ENCODE measurements at places on chromosomes 2 and 18.

GRCh38 chr2:71702071-71702970 is 249.0 kb downstream of the DYSF start:
- no peak for DNase-seq

DNA sequence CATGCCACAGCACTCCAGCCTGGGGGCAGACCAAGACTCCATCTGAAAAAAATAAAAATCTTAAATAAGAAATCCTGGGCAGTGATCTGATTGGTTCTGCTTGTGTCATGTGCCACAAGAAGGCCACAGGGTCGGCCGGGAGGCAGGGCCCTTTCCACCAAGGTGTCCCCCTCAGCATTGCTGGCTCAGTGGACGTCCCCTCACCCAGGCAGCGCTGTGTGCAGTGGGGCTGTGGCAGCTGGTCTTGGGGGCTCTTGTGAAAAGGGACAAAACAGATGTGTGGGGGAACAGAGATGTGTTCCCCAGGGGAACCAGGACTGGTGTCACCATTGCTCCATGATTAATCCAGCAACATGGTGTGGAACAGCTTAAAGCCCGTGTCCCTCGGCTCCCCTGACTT is 60.5 kb downstream of the HS6ST1 start:
- no peak for DNase-seq

GRCh38 chr2:15152382-15152781 is 408.8 kb downstream of the NBAS start:
- DNase-seq = no peak

- DNase-seq = no peak
Measured at GRCh38 chr18:72833471-72833870, 34.3 kb downstream of the NETO1 start.

- no peak for DNase-seq
Measured at GRCh38 chr18:26649193-26649543, 100.8 kb upstream of the KCTD1 start.

DNA sequence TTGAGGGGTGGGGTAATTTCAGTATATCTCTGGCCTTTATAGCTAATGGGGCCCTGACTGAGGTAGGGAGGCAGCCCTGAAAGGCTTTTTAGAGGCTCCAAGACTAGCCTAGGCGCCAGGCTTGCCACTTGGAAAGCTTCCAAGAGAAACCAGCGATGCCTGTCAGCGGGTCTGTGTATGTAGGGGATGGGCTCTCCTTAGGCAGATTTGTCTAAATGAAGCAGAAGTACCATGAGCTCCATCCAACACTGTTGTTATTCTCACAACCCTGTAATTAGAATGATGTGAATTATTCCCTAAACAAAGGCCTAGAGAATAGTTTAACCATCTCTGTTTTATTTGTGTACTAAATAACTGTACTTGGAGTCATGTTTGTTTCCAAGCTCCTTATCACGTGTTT is 138.1 kb downstream of the B3GNT2 start:
- no peak for DNase-seq

- DNase-seq = no peak
Measured at GRCh38 chr2:67213270-67213670, 183.9 kb upstream of the ETAA1 start.

DNA sequence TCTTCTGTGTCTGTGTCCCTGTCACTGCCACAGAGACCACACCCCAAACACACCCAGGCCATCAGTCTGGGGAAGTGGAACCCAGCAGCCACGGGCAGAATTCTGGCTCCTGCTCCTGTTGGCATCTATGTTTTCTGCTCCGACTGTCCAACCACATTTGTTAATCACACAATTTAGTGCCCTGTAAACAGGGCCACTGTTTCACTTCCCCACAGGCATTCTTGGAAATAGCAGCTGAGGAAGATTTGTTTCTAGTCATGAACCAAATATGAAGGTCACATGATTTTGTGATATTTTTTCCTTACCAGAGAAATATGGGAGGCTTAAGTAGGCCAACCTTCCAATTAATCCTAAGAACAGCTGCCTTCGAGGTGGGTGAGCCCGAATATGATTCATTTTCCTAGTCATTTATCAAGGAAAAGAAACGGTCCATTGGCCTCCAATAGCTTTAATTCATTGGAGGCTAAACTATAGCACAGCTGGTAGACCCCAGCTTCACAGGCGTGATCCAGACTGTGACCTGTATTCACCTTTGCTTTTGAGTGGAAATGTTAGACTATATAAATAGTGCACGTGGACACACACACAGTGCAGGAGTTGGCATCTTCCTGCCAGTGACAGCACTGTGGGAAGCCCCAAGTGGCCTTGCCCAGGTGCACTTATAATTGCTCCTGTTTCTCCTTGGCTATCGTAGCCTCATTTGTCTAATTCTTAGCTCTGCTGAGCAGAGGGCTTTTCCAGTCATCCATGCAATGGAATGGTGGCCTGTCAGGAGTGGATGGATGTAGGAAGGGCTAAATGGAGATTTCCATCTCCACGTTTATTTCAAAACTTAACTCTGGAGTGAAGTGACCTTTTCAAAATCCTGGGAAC is 267.9 kb downstream of the LPIN1 start:
- no peak for DNase-seq

GRCh38 chr18:49135877-49136276 is 185.1 kb upstream of the SMAD7 start:
- no peak for DNase-seq

DNA sequence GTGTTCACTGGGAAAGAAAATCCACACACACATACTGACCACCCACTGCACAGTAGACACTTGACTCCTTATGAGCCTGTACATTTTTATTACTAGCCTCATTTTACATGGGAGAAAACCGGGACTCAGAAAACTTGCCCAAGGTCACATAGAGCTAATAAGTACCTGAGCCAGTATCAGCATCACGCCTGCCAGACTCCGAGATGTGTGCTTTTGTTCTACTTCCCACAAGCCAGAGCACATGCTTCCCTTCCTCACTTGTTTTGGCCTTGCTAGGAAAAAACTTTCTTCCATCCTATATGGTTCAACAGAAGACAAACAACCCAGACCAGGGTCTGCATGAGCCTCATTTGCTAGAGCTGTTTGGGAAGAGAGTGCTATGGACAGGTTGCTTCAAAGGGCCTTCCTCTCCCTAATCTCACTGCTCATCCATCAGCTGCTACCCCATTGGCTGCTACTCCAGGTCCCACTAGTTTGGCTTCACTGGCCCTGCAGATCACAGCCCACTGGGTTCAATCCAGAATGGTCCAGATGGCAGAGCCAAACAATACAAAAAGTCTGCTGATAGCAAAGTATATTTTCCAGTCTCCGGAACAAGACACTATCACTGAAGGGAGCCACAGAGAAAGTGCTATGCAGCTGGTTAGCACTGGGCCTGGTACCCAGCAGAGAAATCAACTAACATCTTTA is 63.9 kb downstream of the STK39 start:
- DNase-seq = no peak

DNA sequence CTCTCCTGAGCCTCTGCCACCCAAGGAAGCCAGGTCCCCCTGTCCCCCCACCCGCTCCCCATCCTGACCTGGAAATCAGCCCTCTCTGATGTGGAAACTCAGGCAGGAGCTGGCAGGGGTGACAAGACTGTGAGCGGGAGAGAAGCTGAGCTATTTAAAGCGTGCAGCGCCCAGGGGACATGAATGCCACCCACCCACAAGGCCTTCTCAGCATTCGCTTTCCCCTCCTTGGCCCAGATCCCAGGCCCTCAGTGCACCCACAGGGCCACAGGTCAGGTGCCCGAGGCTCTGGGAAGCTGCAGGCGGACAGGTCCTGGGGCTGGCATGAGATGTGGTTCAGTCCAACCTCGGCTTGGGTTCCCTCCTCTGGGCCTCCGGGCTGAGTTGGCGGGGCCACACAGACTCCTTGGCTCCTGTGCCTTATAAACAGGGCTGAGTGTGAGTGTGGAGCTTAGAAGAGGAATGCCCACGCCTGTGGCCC is 168.3 kb downstream of the SMAD7 start:
- no peak for DNase-seq
